ENCODE measurements at places on chromosomes 5 and 9.

- no peak overlapping the region for H3K27ac ChIP-seq
- H3K36me3 ChIP-seq = no peaks in the 10 kb centered on the region
- no peak overlapping the region for H3K4me3 ChIP-seq
- H3K4me1 ChIP-seq = no peaks in the 10 kb centered on the region
Observed at GRCh38 chr5:39755986-39756385, 331.2 kb upstream of the DAB2 start.

DNA sequence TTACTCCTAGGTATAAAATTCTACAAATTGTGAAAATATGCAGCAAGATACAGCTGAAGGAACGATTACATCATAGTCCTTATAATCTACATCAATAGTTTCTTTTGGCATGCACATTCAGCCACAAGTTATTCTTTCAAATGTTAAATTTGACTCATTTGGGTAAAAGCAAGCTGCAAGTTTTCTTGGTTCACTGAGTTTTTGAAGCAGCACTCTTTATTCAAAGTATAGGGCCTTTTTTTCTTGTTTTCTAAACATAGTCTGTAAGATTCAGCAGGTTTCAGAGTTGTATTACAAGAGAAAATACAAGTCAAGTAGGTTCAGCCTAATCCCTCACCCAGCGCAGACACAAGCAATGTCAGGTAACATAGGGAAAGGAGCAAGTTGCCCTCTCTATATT, 981.5 kb downstream of the PTPRD start:
- DNase-seq = no peak
- no peaks in the 10 kb centered on the region for H3K36me3 ChIP-seq
- H3K4me1 ChIP-seq = no peaks in the 10 kb centered on the region
- no peak overlapping the region for H3K4me3 ChIP-seq

DNA sequence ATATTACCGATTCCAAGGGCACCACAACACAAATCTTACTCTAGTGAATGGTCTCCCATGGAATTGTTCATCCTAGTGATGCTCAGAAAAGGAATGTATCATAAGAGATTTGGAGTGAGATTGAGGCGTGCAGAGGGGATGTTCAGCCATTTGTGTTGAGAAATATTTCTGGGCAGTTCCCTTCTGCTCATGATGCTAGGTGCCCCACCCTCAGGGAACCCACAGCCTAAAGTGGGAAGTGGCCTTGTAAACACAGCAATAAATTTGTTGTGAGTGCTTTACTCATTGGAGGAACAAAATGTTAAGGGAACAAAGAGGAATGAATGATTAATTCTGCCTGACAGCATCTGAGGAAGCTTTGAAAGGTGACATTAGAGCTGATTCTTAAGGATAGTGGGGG, 129.9 kb downstream of the TLE4 start:
- H3K27me3 ChIP-seq = no peaks in the 10 kb centered on the region
- peaks cover 20% of the 10 kb centered on the region for H3K4me1 ChIP-seq
- DNase-seq = no peak
- H3K4me3 ChIP-seq = no peak overlapping the region
- H3K27ac ChIP-seq = no peak overlapping the region
- H3K36me3 ChIP-seq = peaks cover 83% of the 10 kb centered on the region

GRCh38 chr5:181166812-181167733, 19.7 kb downstream of the OR2V2 start:
- peaks cover 5% of the 10 kb centered on the region for H3K4me1 ChIP-seq
- H3K27ac ChIP-seq = no peak overlapping the region
- peaks cover 46% of the 10 kb centered on the region for H3K27me3 ChIP-seq
- H3K4me3 ChIP-seq = no peak overlapping the region

DNA sequence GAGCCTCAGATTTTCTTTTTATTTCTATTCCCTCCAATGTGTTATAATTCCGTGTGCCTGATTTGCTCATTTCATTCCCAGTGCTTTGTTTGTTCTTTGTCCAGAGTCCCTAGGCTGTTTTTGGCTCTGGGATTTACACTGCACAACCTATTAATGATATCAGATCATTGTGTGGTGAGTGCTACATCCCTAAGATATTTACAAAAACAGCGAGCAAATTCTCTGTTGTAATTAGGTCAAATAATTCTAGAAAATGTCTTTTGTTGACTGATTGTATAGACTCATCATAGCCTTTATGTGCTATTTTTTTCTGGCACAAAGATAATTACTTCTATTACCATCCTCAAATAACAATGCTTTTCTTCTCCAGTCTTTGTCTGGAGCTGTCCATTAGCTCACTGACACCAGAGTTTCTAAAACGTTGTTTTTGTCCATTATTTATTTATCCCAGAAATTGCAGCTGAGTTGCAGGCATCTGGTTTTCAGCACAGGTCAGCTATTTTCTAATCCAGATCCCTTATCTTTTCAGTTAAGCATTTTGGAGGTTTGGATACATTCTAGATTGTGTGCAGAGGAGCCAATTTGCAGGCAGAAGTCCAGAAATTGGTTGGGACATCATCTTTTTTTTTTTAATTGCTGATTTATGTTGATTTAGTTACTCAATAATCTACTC, 379.9 kb upstream of the DMAC1 start:
- no peaks in the 10 kb centered on the region for H3K36me3 ChIP-seq
- no peak for DNase-seq
- no peak overlapping the region for H3K4me3 ChIP-seq
- H3K27me3 ChIP-seq = no peaks in the 10 kb centered on the region
- no peak overlapping the region for H3K27ac ChIP-seq

DNA sequence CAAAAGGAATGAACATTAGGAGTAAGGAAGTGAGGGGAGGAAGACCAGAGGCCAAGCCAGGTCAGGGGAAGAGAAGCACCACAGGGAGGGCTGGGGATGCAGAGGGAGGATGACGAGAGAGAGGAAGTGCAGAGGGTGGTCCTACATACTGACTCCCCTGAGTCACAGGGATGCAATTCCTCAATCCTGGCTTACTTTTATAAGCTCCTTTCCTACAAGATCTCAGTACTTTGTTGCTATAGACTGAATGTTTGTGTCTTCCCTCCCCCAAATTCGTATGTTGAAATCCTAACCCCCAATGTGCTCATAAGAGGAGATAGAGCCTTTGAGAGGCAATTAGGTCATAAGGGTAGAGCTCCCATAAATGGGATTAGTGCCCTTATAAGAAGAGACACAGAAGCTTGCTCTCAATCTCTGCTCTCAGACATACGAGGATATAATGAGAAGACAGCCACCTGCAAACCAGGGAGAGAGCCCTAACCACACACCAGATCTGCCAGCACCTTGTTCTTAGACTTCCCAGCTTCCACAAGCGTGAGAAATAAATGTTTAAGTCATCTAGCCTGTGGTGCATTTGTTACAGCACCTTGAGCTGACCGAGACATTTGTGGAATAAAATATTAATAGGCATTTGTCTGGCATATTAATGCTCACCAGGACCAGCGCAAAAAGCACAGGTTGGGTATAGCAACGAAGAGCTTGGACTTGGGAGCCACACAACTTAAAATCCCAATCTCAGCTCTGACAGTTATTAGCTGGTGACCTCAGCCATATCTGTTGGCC, 33.4 kb downstream of the GCNT4 start:
- H3K4me1 ChIP-seq = no peaks in the 10 kb centered on the region
- H3K27ac ChIP-seq = no peak overlapping the region
- H3K27me3 ChIP-seq = no peaks in the 10 kb centered on the region
- no peak overlapping the region for H3K4me3 ChIP-seq
- no peaks in the 10 kb centered on the region for H3K36me3 ChIP-seq

- H3K4me1 ChIP-seq = no peaks in the 10 kb centered on the region
- no peak for DNase-seq
- H3K36me3 ChIP-seq = no peaks in the 10 kb centered on the region
- H3K27me3 ChIP-seq = no peaks in the 10 kb centered on the region
Observed at GRCh38 chr9:133252301-133253020, 22.5 kb downstream of the ABO start.

- no peaks in the 10 kb centered on the region for H3K36me3 ChIP-seq
- no peak overlapping the region for H3K27ac ChIP-seq
- no peaks in the 10 kb centered on the region for H3K4me1 ChIP-seq
- no peaks in the 10 kb centered on the region for H3K27me3 ChIP-seq
- DNase-seq = no peak
- H3K4me3 ChIP-seq = no peak overlapping the region
Observed at GRCh38 chr9:115005322-115005721, 74.9 kb upstream of the TNFSF8 start.

DNA sequence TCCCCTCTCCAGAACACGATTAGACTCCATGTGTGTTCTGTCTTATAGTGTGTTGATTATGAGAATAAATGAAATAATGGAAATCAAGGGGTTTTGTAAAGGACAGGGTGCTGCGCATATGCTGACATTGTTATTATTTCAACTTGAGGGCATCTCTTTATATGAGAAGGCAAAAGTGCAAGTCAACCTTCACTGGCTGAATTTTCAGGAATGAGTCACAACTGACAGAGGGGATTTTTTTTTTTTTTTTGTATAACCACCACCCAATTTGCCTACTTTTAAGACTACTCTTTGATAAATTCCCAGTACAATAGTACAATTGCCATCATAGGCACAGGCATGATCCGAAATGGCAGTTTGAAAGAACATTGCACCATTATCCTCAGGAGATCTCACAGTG, 419.2 kb upstream of the NMUR2 start:
- H3K27me3 ChIP-seq = no peaks in the 10 kb centered on the region
- H3K36me3 ChIP-seq = no peaks in the 10 kb centered on the region
- no peak overlapping the region for H3K4me3 ChIP-seq
- no peaks in the 10 kb centered on the region for H3K4me1 ChIP-seq
- DNase-seq = no peak

DNA sequence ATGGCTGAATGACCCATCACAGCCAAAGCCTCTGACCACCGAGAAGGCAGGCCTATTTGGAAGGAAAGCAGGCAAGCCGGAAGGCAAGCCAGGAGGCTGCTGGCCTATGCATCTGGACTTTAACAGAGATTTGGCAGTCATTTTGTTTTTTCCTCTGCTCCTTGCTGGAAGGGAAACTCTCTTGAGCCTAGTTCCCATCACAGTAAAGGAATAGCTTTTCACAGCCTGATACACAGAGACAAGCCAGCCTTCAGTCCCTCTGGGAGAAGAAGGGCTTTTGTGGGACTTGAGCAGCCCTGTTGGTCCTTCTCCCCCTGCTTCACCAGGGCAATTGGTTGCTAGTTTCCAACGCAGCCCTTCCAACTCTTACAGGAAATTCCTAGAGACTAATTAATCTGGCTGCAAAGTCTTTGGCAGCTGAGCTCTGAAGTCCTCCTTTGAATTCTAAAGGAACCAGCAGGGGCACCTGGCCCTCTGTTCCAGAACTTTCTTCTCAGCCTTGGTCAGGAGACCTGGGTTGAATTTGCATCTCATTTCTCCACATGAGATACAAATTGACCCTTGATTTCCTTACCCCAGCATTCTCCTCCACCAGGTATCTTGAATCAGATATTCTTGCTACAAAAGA, 157.3 kb upstream of the EPB41L4A start:
- no peak for DNase-seq
- H3K27ac ChIP-seq = no peak overlapping the region
- no peaks in the 10 kb centered on the region for H3K36me3 ChIP-seq
- H3K4me3 ChIP-seq = no peak overlapping the region

- no peaks in the 10 kb centered on the region for H3K36me3 ChIP-seq
- H3K27ac ChIP-seq = no peak overlapping the region
- no peak for DNase-seq
- no peak overlapping the region for H3K4me3 ChIP-seq
Observed at GRCh38 chr5:31049461-31049860, 144.0 kb upstream of the CDH6 start.

DNA sequence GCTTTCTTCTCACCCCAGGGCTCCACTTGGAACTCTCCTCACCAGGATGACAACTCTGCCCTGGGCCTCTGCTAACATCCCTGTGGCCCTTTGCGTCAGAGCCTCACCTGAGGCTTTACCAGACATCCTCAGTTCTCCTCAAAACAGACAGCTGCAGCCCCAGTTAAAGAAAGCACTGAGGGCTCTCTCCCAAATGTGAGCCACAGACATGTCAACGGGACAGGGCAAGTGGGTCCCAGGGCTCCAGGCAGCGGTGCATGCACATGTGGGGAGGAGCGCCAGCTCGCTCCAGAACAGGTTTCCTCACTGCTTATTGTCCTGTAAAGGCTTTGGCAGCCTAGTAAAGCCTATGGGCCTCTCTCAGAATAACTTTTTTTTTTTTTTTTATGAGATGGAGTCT, 37.3 kb downstream of the IPPK start:
- no peaks in the 10 kb centered on the region for H3K27me3 ChIP-seq
- DNase-seq = no peak
- no peaks in the 10 kb centered on the region for H3K4me1 ChIP-seq
- no peak overlapping the region for H3K27ac ChIP-seq

- no peaks in the 10 kb centered on the region for H3K36me3 ChIP-seq
- no peak overlapping the region for H3K27ac ChIP-seq
- H3K4me1 ChIP-seq = peaks cover 6% of the 10 kb centered on the region
Observed at GRCh38 chr5:167217097-167217743, 1074.2 kb upstream of the WWC1 start.

- H3K27me3 ChIP-seq = no peaks in the 10 kb centered on the region
- peak overlapping the region; percentile 52 for H3K27ac ChIP-seq
- DNase-seq = peak; percentile 60
- peaks cover 8% of the 10 kb centered on the region for H3K4me1 ChIP-seq
- H3K36me3 ChIP-seq = no peaks in the 10 kb centered on the region
Observed at GRCh38 chr5:149002053-149002452, 60.8 kb downstream of the SH3TC2 start.

- H3K27me3 ChIP-seq = peaks cover 6% of the 10 kb centered on the region
- H3K27ac ChIP-seq = no peak overlapping the region
- H3K36me3 ChIP-seq = peaks cover 47% of the 10 kb centered on the region
- H3K4me1 ChIP-seq = peaks cover 5% of the 10 kb centered on the region
- peak; percentile 56 for DNase-seq
- H3K4me3 ChIP-seq = no peak overlapping the region
Observed at GRCh38 chr9:128124873-128125579, 2.5 kb downstream of the PTGES2 start.

DNA sequence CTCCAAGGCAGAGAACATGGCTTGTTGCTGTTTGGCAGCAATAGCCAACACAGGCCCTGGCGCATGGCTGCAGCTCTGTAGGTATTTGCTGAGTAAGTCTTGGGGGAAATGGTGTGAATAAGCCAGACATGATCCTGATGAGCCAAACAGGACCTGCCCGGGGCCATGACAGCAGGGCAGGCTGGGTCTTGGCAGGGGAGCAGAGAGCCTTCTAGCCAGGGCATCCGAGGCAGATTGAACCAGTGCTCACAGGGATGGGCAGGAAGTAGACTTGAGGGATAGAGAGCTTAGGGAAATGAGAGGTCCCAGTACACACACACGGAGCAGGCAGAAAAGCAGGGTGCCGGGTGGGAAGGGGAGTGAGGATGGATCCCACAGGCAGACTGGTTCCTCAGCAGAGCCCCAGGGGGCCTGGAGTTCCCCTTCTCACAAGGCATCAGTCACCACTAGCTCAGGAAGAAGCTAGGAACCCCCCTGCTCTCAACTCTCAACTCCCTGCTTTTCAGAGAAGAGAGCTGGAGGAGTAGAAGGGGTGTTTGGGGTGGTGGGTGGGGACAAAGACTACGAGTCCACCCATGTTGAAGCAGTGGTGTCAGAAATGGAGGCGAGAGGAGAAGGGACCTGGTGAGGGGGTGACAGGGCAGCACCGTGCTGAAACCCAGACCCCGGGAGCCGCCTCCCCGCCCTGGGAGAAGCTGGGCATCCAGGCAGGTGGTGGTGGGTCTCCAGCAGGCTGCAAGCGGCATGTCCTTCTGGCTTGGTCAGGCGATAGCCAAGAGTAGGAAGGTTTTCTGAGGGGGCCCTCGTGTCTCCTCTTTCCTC, 111.1 kb downstream of the RGS3 start:
- peaks cover under 1% of the 10 kb centered on the region for H3K4me1 ChIP-seq
- no peak overlapping the region for H3K4me3 ChIP-seq
- no peak overlapping the region for H3K27ac ChIP-seq
- H3K36me3 ChIP-seq = no peaks in the 10 kb centered on the region
- H3K27me3 ChIP-seq = no peaks in the 10 kb centered on the region
- DNase-seq = no peak

GRCh38 chr5:108543486-108543885, 161.6 kb upstream of the FBXL17 start:
- DNase-seq = no peak
- no peaks in the 10 kb centered on the region for H3K36me3 ChIP-seq
- H3K4me1 ChIP-seq = no peaks in the 10 kb centered on the region
- no peak overlapping the region for H3K4me3 ChIP-seq

Measured in neuronal stem cell (in vitro differentiated cells).